Urinary bladder (tissue), 4 donors: ENCODE measurements at places on chromosomes 2 and 18. TPM values are rescaled to one million over a fixed set of nuclear protein-coding genes. Genes with fewer than 3 reads are reported as not detected.

GRCh38 chr2:62653582-62654422 is 51.7 kb upstream of the EHBP1 start:
- no peak for DNase-seq

The GCG gene
- total RNA-seq = not detected

The TTN gene
- total RNA-seq = 153 TPM

GRCh38 chr2:177649568-177650518 is 257.3 kb downstream of the AGPS start:
- no peak for DNase-seq

- DNase-seq = no peak
These were observed 409.1 kb downstream of the CPS1 start for GRCh38 chr2:210965472-210965871.

DNA sequence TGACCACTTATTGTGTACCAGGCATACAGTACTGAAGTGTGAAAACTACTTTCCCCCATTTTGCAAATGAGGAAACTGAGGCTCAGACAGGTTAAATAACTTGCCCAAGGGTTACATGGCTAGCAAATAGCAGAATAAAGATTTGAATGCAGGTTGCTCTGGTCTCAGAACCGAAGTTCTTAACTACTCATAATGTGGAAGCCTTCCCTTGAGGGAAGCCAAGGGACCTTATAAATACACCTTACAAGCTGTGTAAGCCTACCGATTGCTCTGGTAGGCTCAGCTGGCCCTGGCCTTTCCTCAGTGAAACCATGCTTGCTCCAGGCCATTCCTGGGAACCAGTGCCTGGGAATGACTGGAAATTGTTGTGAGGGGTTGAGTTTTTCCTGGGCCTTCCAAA is 114.6 kb upstream of the CDCA7 start:
- DNase-seq = no peak

The SERPINB4 gene
- total RNA-seq = not detected

- no peak for DNase-seq
These were observed 68.4 kb upstream of the CDCA7 start for GRCh38 chr2:173286153-173286809.

DNA sequence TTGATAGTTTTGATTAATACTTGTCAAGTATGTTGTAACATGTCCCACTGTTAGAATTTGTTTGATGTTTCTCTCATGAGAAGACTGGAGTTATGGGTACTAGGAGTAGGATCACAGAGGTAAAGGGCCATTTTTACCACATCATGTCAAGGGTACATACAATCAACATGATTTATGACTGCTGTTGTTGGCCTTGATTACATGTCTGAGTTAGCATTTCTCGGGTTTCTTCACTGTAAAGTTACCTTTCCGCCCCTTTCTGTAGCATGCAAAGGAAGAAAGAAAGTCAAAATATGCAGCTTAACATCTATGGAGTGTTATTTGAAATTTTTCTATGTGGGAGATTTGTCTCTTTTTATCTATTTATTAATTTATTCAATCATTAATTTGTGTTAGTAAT is 1456.4 kb downstream of the SUCLG1 start:
- no peak for DNase-seq

GRCh38 chr2:116952254-116952653 is 862.2 kb upstream of the DDX18 start:
- DNase-seq = no peak

The MC4R gene
- 0.16 TPM for total RNA-seq

The FLACC1 gene
- total RNA-seq = 1.3 TPM

- no peak for DNase-seq
These were observed 8.0 kb upstream of the STAT4 start for GRCh38 chr2:191158747-191159146.
